ENCODE measurements at places on chromosomes 12 and 14.
A peak's percentile ranks its signal among the peaks of the same experiment; 100 is the strongest.

- peak; percentile 56 for DNase-seq
These were observed 61.7 kb upstream of the BCL2L14 start for GRCh38 chr12:12008931-12009611.

DNA sequence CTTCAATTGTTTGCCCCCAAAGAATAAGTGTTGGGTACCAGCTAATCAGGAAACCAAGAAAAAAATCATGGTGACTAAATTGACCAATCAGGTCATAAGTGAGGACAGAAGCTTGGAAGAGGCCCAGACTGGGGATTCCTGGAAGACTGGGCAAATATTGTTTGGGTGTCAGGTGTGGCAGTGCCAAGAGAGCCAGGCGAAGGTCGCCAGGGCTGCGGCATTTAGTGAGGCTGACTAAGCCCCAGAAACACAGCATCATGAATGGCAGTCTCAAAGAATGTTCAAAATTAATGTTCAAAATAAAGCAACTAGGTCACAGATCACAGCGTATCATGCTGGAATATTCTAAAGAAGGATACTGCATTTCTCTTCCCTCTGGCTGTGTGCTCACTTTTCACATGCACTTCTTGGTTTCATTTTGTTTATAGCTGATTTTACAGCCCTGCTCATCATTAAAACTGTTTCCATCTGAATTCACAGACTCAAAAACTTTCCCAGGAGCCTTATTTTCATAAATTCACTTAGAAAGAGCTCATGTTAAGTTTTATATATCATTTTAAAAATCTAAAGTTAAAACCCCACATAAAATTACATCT is 85.3 kb upstream of the OVCH1 start:
- DNase-seq = no peak

- no peak for DNase-seq
These were observed 76.1 kb downstream of the LRIG3 start for GRCh38 chr12:58844161-58844560.

DNA sequence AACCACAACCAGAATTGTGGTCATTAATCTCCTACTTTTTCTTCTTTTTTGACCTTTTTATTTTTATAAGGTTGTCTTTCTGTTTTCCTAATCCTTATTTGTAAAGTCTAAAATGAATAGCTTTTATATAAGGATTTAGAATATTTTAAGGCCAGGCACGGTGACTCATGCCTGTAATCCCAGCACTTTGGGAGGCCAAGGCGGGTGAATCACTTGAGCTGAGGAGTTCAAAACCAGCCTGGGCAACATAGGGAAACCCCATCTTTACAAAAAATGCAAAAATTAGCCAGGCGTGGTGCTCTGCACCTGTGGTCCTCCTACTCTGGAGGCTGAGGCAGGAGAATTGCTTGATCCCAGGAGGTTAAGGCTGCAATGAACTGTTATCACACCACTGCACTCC is 55.1 kb downstream of the IFT81 start:
- DNase-seq = no peak

- DNase-seq = no peak
These were observed 141.3 kb downstream of the CACNA1C start for GRCh38 chr12:2194060-2194459.

GRCh38 chr14:63492391-63492790 is 50.8 kb downstream of the PPP2R5E start:
- no peak for DNase-seq

GRCh38 chr12:14654416-14654815 is 42.0 kb downstream of the GUCY2C start:
- no peak for DNase-seq

All from activated naive CD8-positive, alpha-beta T cell treated with anti-CD3 and anti-CD28 coated beads, Interleukin-2, amount 10 ng/mL, durations not matched to agents 7 days and 5 days (primary cell).